ENCODE measurements at places on chromosomes 5 and 9. TPM values are rescaled to one million over a fixed set of nuclear protein-coding genes. Genes with fewer than 3 reads are reported as not detected.

PCDHB13 gene
- 0.63 TPM for polyA plus RNA-seq

UGT3A2 gene
- polyA plus RNA-seq = not detected

CWC27 gene
- polyA plus RNA-seq = 10.7 TPM

ORM2 gene
- 855 TPM for polyA plus RNA-seq

COL5A1 gene
- polyA plus RNA-seq = under 0.01 TPM

PCDHA10 gene
- 0.01 TPM for polyA plus RNA-seq

RNF208 gene
- polyA plus RNA-seq = 1.6 TPM

Data from HepG2 (cell line).